ENCODE measurements at places on chromosomes 4 and X.

DNA sequence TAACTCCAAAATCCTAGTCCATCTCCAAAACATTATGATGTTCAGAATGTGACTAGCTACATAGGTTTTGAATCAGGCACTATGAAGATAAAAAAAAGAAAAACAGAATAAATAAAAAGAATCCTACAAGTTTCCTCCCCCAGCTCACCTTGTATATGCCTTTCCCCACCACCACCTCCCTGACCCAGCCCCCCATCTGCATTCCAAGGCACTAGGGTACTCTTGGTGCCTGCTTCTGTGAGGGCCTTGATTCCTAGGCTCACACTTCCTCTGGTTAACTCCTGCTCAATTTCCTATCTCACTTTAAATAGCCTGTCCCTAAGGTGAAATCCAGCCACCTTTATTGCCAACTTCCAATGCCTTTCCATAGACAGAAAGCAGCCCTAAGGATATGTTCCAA is 178.7 kb upstream of the ATOH1 start:
- DNase-seq = no peak

GRCh38 chr4:139619644-139620043 is 46.0 kb upstream of the MGST2 start:
- DNase-seq = no peak

GRCh38 chr4:140826701-140827027 is 70.5 kb upstream of the TBC1D9 start:
- no peak for DNase-seq

- DNase-seq = no peak
Observed at GRCh38 chr4:6873291-6873690, 36.3 kb upstream of the TBC1D14 start.

DNA sequence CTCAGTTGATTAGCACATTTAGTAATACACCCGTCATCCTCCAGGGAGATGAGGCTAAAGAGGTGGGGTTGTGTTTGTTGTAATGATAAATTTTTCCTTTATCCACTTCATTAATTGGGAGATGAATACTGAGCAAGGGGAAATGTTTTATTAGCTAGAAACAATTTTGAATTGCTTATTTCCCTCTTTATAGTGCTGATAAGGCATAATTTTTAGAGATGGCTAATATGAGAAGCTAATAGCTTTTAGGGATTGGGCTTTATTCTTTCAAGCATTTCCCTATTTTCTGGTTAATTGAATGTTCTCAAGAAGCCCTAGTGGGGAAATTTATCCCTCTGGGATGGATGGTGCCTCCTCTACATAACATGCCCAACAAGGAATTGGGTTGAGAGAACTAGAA is 365.2 kb upstream of the IGFBP7 start:
- DNase-seq = no peak

DNA sequence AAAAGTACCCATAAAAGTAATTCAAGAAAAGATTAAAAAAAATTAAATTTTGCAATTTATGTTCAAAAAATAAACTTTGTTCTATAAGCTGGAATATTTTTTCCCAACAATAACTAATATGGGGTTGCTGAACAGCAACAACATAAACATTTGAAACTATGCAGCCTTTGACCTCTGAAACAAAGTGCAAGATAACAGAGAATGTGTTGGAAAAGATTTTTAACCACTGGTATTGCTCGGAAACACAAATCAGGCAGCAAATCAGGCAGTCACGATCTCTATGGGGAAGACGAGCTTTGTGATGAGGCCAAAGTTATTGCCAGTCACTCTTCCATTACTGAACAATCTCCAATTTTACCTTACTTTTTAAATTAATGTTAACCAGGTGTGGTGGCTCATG is 332.1 kb downstream of the PABPC4L start:
- no peak for DNase-seq

GRCh38 chrX:9535101-9535500 is 70.2 kb downstream of the TBL1X start:
- DNase-seq = no peak

GRCh38 chr4:123406872-123407271 is 10.3 kb downstream of the SPRY1 start:
- DNase-seq = no peak

Measured in hippocampal formation (tissue), 2 donors.